ENCODE measurements at places on chromosomes 13 and 19.

DNA sequence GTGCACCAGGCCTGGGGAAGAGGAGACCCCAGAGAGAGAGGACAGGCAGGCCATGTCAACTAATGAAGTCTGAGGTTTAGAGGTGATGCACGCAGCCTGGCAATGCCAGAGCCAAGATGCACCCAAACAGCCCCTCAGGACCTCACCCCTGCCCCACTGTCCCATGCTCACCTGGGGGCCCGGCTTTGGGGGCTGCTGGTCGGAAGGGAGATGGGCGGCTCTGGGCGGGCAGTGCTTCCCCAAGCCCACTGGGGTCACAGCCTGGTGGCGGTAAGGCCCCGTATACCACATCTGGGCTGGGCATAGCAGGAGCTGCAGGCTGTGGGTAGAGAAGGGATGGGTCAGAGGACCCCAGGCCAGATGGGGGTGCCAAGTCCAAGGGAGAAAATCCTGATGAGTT lies 8.6 kb upstream of the TMEM161A start:
- no peak for DNase-seq
- H3K36me3 ChIP-seq, result no peaks in the 10 kb centered on the region
- H3K4me3 ChIP-seq, result no peak overlapping the region

DNA sequence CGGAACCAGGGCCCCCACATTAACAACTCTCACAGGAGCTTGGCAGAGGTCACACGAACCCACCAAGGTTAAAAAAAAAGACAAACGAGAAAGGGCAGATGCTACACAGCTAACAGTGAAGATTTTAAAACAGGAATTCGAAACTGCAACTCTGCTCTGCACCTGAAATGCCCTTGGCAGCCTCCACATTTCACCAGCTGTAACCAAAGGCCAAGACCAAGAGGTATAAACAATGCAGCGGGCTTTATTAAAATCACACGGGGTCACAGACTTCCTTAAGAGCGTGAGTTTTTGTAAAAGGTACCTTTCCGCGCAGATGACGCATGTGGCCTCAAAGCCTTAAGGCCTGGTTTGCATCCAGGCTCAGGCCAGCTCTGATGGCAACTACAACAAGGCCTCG lies 88.2 kb downstream of the STK24 start:
- no peak for DNase-seq
- no peak overlapping the region for H3K27ac ChIP-seq
- no peak overlapping the region for H3K4me3 ChIP-seq
- H3K27me3 ChIP-seq, result no peaks in the 10 kb centered on the region

- peaks cover 17% of the 10 kb centered on the region for H3K4me1 ChIP-seq
- H3K27me3 ChIP-seq, result no peaks in the 10 kb centered on the region
- DNase-seq, result peak; percentile 34
- H3K4me3 ChIP-seq, result no peak overlapping the region
These were observed 2.0 kb upstream of the KLF12 start for GRCh38 chr13:74136084-74136658.

- no peaks in the 10 kb centered on the region for H3K36me3 ChIP-seq
- no peaks in the 10 kb centered on the region for H3K4me1 ChIP-seq
- H3K27me3 ChIP-seq, result peaks cover under 1% of the 10 kb centered on the region
- no peak overlapping the region for H3K4me3 ChIP-seq
These were observed 14.3 kb upstream of the MCF2L start for GRCh38 chr13:112954488-112955270.

DNA sequence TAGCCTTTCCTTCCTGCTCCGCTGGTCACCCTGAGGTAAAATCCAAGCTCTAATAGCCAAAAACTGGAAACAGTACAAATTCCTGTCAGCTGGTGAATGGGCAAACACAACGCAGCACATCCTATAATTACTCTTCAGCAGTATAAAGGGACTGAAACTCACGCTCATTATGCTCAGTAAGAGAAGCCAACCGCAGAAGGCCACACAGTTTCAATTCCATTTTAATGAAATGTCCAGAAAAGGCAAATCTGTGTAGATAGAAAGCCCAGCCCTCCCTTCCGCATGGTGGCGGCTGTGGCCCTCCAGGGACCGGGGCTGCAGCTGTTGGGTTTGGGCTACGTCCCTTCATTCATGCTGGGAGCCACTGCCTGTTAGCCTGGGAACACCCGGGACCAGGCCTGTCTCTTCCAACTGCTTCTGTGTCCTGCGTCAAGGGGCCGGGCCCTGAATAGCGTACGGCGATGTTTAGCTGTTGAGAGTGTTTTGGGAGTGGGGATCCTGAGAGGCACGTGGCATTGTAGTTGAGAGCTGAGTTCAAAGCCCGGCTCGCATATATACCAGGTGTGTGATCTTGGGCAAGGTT lies 23.5 kb downstream of the NKPD1 start:
- no peak for DNase-seq
- no peaks in the 10 kb centered on the region for H3K36me3 ChIP-seq
- H3K4me1 ChIP-seq, result no peaks in the 10 kb centered on the region

DNA sequence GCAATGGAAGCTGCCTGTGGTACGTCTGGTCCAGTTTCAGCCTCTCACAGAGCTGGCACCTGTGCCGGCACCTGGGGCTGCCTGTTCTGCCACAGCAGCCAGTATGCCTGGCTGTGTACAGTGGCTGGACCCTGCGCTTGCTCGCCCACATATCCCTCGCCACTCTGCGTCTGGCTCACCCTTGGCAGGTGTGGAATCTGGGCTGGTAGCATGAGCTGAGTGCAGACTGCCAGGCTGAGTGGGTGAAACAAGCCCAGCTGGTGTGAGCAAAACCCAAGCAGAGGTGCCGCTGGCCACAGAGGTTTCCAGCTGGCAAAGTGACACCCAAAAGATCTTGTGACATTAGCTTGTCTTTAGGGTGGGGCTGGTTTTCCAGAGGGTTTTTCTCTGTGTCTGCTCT lies 80.7 kb downstream of the ING1 start:
- H3K4me1 ChIP-seq, result peaks cover 2% of the 10 kb centered on the region
- H3K27me3 ChIP-seq, result peaks cover 12% of the 10 kb centered on the region
- H3K27ac ChIP-seq, result no peak overlapping the region

- no peak for DNase-seq
- no peaks in the 10 kb centered on the region for H3K4me1 ChIP-seq
- H3K27ac ChIP-seq, result no peak overlapping the region
These were observed 64.3 kb downstream of the ZNF708 start for GRCh38 chr19:21264891-21265290.

GRCh38 chr13:97946951-97947588 lies 6.4 kb upstream of the IPO5 start:
- no peak overlapping the region for H3K27ac ChIP-seq
- no peaks in the 10 kb centered on the region for H3K4me1 ChIP-seq
- H3K36me3 ChIP-seq, result no peaks in the 10 kb centered on the region
- H3K27me3 ChIP-seq, result peaks cover 4% of the 10 kb centered on the region
- no peak overlapping the region for H3K4me3 ChIP-seq

- H3K27ac ChIP-seq, result no peak overlapping the region
- no peaks in the 10 kb centered on the region for H3K4me1 ChIP-seq
- no peak for DNase-seq
- no peaks in the 10 kb centered on the region for H3K36me3 ChIP-seq
- no peak overlapping the region for H3K4me3 ChIP-seq
- no peaks in the 10 kb centered on the region for H3K27me3 ChIP-seq
These were observed 1183.9 kb downstream of the SLITRK1 start for GRCh38 chr13:82698383-82698782.

DNA sequence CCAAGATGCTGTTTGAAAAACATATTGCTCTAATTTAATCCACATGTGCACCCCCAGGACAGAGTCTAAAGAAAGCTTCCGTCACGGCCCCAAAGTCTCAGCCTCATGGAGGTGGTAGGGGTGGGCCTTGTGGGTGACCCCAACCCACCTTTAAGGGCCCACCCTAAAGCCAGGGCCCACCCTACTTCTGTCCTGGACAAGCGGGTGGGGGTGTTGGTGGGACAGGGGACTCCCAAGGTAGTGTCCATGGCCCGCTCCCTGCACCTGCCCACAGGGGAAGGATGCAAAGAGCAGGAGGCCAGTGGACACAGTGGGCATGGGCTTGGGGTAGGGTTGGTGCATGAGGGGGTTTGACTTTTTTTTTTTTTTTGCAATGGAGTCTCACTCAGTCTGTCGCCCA lies 66.8 kb downstream of the KCTD15 start:
- no peaks in the 10 kb centered on the region for H3K4me1 ChIP-seq
- H3K36me3 ChIP-seq, result no peaks in the 10 kb centered on the region
- no peak overlapping the region for H3K4me3 ChIP-seq
- H3K27ac ChIP-seq, result no peak overlapping the region

DNA sequence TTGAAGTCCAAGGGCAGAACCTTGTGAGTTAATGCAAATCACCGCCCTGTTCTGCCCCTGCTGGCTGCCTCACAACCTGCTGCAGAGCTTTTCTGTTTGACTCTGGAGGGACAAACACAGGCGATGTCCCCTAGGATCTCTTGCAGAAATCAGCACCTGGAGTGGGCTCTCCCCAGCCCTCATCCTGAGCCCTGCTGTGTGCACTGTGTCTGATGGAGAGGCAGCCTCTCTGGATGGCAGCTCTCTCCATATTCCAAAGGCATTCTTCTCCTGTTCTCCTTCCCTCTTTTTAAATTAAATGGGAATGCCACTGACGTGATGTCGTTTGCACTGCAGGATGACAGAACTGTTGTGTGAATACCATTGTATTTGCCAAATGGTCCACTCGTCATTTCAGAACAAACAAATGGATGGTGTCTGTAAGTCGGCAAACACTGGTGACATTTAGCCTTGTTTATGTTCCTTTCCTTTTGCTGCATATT lies 184.1 kb downstream of the ZNF536 start:
- no peaks in the 10 kb centered on the region for H3K4me1 ChIP-seq
- no peaks in the 10 kb centered on the region for H3K36me3 ChIP-seq
- H3K27ac ChIP-seq, result no peak overlapping the region
- DNase-seq, result no peak

GRCh38 chr19:3753631-3754410 lies 7.7 kb downstream of the APBA3 start:
- H3K4me3 ChIP-seq, result no peak overlapping the region
- no peak overlapping the region for H3K27ac ChIP-seq
- DNase-seq, result no peak
- H3K27me3 ChIP-seq, result no peaks in the 10 kb centered on the region
- H3K4me1 ChIP-seq, result peaks cover 23% of the 10 kb centered on the region

DNA sequence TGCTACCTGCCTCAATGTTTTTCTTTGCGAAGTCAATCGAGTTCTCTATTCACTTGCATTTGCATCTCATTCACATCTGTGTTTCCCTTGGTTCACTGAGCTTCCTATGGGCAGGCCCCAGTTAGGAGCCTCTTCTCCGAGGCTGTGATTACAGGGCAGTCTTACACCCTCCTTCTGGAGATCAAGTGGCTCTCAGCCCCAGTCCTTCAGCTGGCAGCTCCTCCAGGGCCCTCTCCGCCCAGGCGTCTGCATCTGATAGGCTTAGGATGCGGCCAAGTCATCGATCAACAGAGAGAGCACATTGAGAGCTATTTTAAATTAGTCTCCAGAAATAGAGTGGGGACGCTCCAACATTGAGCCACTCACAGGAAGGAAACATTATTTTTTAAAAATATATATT lies 44.2 kb downstream of the MBNL2 start:
- no peaks in the 10 kb centered on the region for H3K27me3 ChIP-seq
- peaks cover 9% of the 10 kb centered on the region for H3K36me3 ChIP-seq
- H3K27ac ChIP-seq, result no peak overlapping the region
- no peak overlapping the region for H3K4me3 ChIP-seq

- no peak overlapping the region for H3K4me3 ChIP-seq
- no peak for DNase-seq
- peaks cover 11% of the 10 kb centered on the region for H3K4me1 ChIP-seq
- H3K27ac ChIP-seq, result no peak overlapping the region
- H3K36me3 ChIP-seq, result no peaks in the 10 kb centered on the region
These were observed 1.7 kb downstream of the ARHGEF7 start for GRCh38 chr13:111116856-111117255.

GRCh38 chr13:66348745-66349690 lies 881.1 kb downstream of the PCDH9 start:
- H3K27me3 ChIP-seq, result no peaks in the 10 kb centered on the region
- no peak overlapping the region for H3K27ac ChIP-seq
- DNase-seq, result no peak
- no peaks in the 10 kb centered on the region for H3K4me1 ChIP-seq
- no peaks in the 10 kb centered on the region for H3K36me3 ChIP-seq

GRCh38 chr13:44364345-44365000 lies 9.2 kb upstream of the SERP2 start:
- H3K27me3 ChIP-seq, result peaks cover 7% of the 10 kb centered on the region
- no peaks in the 10 kb centered on the region for H3K4me1 ChIP-seq
- no peak overlapping the region for H3K27ac ChIP-seq

GRCh38 chr13:114118511-114119123 lies 13.8 kb downstream of the RASA3 start:
- peaks cover 77% of the 10 kb centered on the region for H3K4me1 ChIP-seq
- no peak for DNase-seq
- H3K36me3 ChIP-seq, result peaks cover 19% of the 10 kb centered on the region
- H3K27ac ChIP-seq, result peak overlapping the region; percentile 82
- no peak overlapping the region for H3K4me3 ChIP-seq
- H3K27me3 ChIP-seq, result no peaks in the 10 kb centered on the region

- no peak for DNase-seq
- no peaks in the 10 kb centered on the region for H3K36me3 ChIP-seq
- H3K4me3 ChIP-seq, result no peak overlapping the region
- H3K27ac ChIP-seq, result no peak overlapping the region
- no peaks in the 10 kb centered on the region for H3K27me3 ChIP-seq
- peaks cover 3% of the 10 kb centered on the region for H3K4me1 ChIP-seq
These were observed 314.9 kb downstream of the COG6 start for GRCh38 chr13:39970177-39970846.

DNA sequence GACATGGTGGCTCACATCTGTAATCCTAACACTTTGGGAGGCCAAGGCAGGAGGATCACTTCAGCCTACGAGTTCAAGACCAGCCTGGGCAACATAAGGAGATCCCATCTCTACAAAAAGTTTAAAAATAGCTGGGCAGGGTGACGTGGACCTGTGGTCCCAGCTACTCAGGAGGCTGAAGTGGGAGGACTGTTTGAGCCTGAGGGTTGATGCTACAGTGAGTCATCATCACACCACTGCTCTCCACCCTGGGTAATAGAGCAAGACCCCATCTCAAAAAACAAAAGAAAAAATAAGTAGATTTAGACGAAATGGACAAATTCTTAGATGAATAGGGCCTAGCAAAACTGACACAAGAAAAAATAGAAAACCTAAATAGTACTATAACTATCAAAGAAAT lies 10.4 kb upstream of the GNG8 start:
- peaks cover 21% of the 10 kb centered on the region for H3K27me3 ChIP-seq
- no peak overlapping the region for H3K4me3 ChIP-seq
- no peak overlapping the region for H3K27ac ChIP-seq
- no peak for DNase-seq
- peaks cover 5% of the 10 kb centered on the region for H3K36me3 ChIP-seq
- H3K4me1 ChIP-seq, result peaks cover 7% of the 10 kb centered on the region
